ENCODE measurements at places on chromosomes 2 and 18.

DNA sequence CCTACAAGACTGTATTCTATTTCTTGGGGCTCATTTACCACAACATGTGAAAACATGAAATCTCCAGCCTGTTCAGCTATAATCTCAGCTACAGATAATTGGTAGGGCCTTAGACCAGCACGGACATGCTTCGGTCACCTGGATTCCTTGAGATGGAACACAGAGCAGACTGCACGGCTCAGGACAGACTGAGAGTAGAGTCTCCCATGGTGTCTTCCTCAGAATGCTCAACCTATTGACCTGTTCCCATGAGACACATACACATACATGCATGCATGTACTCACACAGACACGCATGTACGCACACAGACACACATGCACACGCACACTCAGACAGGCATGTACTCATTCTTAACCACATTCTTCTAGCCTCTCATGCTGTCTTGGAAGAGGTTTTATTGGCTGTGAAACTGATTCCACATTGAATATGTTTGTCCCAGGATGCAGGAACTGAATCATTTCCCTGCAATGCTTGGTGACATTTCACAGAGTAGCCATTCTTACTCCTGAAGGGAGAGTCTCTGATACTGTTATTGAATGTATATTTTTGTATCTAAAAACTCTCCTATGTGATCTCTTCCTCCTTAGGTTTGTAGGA lies 23.5 kb upstream of the BZW1 start:
- DNase-seq = no peak

DNA sequence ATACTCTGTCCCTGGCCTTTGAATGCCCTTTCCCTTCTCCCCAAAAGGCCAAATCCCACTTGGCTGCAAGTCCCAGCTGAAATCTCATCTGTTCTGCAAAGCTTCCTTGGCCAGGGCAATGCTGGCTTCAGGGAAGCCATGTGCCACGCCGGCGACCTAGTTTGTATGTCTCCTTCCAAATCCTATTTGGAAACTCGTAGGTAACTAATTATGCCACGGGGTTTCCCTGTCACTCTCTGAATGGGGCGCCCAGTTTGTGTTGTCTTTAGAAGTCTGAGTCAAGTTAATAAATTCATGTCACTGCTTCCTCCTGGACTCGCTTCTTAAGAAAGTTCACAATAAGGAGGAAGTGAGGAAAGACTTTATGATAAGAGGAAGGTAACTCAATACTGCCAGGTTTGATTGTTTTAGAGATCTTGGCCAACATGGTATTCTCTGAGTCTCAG lies 19.1 kb downstream of the FHL2 start:
- no peak for DNase-seq

GRCh38 chr18:7812431-7813063 lies 245.4 kb downstream of the PTPRM start:
- no peak for DNase-seq

- DNase-seq = no peak
Measured at GRCh38 chr2:140454717-140455116, 1674.5 kb upstream of the NXPH2 start.

GRCh38 chr2:76270096-76270710 lies 559.5 kb upstream of the GCFC2 start:
- DNase-seq = no peak

GRCh38 chr2:178101321-178102079 lies 10.7 kb upstream of the RBM45 start:
- DNase-seq = no peak

GRCh38 chr2:71704131-71704561 lies 250.8 kb downstream of the DYSF start:
- DNase-seq = no peak

DNA sequence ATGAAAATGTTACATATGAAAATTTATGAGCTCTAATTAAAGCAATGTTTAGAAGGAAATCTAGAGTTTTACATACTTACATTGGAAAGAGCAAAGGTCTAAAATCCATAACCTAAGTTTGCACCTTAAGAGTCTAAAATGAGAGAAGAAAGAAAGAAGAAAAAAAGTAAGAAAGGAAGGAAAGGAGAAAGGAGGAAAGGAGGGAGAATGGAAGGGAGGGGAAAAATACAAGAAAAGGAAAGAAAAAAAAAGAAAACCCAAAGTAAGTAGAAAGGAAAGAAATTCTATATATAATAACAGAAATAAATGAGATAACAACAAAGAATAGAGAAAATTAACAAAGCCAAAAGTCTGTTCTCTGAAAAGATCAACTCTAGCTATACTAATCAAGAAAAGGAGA lies 122.6 kb downstream of the BCL2L11 start:
- DNase-seq = no peak

GRCh38 chr18:9850309-9850708 lies 35.5 kb upstream of the TXNDC2 start:
- no peak for DNase-seq

GRCh38 chr2:20167356-20167755 lies 57.6 kb downstream of the SDC1 start:
- DNase-seq = no peak

DNA sequence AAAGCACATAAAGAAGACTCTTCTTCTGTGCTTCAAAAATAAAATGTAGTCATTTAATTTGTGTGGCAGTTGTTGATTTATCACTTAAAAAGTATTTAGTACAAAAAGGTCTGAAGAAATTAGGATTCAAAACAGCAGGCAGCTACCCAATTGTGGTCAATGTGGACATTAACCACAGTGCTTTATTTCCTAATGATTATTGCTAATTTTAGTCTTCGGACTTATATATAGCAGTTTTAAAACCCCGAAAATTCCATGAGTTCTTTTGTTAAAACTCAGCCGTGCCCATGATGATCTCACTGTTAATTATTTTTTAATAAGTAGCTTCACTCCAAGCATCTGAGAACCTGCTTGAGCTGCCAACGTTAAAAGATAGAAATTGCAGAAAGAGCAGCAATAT lies 594.3 kb downstream of the STK39 start:
- no peak for DNase-seq

- no peak for DNase-seq
Measured at GRCh38 chr2:46690825-46691224, 211.5 kb downstream of the TMEM247 start.

DNA sequence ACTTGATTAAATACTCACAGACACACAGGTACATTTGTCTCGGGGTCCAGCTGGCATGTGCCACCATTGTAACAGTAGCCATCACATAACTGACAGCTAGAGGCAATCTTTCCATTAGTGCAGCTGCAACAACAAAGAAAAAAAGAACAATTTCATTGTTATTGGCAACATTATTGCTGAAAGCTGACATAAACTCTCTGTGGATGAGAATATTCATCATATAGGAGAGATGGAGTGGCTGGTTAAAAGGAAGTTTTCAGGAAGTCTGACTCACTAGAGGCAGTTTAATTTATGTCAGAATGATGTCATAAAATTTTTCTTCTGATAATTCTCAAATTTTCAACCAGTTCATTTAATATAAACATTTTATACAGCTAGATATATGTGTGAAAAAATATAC lies 1490.0 kb upstream of the NXPH2 start:
- peak; percentile 35 for DNase-seq

DNA sequence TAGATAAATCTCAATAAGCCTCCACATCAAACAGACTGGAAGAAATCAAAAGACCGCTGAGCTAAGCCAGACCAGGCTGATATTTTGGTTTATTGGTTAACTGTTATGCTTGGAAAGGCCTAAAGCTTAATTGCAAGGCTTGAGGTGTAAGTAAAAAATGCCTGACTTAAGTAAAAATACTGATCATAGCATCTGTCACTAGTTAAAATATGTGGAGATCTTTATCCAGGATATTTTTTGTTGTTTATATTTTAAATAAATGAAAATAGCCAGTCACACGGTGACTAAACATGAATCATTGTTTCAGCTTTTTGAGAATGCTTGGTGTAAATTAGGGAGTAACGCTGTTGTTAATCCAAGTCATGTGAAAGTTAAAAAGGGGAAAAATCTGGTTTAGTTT lies 127.9 kb downstream of the THADA start:
- no peak for DNase-seq

DNA sequence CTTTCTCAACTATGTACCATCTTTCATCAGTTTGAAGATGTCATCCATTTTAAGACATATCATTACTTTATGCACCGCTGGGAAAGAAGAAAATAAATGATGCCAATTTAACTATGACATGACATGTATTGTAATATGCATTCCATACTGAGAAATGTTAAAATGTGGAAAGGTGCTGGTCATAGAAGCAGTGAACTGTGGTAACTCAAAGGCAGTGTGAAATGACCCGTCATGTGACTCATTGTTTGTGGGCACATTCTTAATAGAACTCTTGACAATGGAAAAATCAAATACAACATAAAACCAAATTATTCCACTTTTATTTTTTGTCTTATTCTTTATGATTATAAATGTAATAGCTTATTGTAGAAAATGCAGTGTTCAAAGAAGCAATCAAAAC lies 455.0 kb upstream of the ST6GAL2 start:
- no peak for DNase-seq

GRCh38 chr2:100895934-100896685 lies 76.2 kb downstream of the NPAS2 start:
- peak; percentile 21 for DNase-seq

DNA sequence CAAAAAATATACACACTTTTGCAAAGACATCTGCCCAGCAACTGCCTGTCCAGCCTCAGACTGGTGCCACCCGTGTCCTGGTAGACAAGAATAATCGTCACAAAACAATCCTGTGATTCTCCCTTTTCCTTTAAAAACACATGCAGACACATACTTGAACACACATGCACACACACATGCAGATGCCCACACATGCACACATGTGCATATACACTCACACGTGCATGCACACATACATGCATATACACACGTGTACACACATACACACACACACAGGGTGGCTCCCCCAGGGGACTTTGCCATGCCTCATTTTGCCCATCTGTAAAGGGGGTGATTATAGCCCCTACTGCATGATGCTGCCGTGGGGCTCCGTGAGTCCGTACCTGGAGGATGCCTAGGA lies 24.9 kb upstream of the ALPP start:
- DNase-seq = no peak

- DNase-seq = no peak
Measured at GRCh38 chr2:237315170-237315828, 98.7 kb downstream of the COL6A3 start.

DNA sequence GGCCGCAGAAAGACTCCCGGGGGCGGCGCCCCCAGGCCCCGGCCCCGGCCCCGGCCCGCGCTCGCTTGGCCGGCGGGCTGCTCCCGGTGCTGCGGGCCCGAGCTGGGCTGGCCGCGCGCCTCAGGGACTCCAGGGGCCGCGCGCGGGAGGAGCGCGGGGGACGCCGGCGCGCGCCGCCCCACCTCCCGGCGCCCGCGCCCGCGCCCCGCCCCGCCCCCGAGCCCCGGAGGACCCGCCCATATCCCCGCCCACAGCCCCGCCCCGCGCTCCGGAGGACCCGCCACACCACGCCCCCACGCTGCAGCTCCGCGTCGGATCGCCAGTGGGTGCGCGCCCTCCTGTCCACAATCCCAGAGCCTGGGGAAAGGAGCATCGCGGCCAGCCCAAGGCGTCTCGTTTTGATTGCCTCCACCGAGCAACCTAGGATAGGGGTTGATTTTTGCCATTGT lies at the start of gene PARD6G:
Gene PARD6G, minus strand, starts transcription at position 122 of the 449 bp plus-strand sequence. CDS start 166 bp downstream, outside the sequence.
- peak; percentile 89 for DNase-seq

GRCh38 chr2:230227216-230227615 lies 1.7 kb downstream of the SP140 start:
- DNase-seq = no peak

GRCh38 chr2:210768329-210768910 lies 212.0 kb downstream of the CPS1 start:
- peak; percentile 26 for DNase-seq

DNA sequence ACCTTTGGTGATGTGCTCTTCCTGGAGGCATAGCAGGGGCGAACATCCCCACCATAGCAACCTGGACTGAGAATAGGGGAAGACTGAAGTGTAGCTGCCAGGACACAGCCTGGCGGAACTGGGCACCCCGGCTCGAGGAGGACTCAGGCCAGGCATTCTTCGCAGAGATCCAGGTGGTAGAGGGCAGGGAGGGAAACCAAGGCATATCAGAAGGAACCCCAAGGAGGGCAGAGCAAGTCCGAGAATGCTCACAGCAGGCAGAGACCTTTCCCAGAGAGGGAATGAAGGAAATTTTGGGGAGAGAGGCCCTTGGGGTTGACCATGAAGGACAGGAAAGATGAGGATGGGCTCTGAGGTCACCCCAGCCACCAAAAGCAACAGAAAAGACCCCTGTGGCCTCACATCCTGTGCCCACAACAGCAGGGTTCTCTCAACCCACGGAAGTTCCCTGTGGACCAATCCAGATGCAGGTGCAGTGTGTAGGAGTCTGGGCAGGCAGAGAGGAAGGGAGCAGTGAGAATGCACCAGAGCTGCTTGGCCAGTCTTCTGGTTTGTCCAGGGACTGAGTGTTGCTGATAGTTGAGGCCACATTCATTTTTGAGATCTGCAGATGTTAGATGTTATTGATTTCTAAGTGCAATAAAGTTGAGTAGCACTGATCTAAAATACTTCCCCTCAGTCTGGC lies 136.9 kb downstream of the PXDN start:
- DNase-seq = no peak

DNA sequence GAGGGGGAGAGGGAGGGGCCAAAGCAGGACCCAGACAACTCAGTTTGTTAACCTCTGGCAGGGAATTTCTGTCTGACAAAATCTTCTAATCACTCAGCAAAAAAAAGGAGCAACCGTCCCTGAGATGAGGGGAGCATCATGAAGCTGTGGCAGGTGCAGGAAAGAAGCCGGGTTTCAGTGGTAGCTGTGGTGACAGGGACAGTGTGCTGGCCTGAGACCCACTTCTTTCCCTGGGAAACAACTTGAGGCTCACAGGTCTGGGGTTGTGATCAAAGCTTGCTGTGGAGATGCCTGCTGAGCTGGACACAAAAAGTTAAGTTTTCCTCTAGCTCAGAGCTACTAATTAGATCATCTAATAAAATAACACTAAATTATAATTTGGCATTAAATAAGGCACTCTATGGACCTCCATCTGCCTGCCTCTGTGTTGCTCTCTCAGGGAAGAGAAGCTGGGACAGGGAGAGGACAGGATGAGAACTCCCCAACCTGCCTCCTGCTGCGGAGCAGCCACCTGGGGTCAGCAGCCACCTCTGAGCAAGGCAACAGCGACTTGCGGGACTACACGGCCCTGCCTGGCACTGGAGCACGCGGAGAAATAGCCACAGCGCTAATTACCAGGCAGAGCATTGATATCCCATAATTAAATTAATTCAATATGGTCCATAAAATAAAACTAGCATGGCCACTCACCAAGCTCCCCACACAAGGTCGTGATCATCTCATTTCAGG lies 104.6 kb upstream of the TEX51 start:
- DNase-seq = no peak

DNA sequence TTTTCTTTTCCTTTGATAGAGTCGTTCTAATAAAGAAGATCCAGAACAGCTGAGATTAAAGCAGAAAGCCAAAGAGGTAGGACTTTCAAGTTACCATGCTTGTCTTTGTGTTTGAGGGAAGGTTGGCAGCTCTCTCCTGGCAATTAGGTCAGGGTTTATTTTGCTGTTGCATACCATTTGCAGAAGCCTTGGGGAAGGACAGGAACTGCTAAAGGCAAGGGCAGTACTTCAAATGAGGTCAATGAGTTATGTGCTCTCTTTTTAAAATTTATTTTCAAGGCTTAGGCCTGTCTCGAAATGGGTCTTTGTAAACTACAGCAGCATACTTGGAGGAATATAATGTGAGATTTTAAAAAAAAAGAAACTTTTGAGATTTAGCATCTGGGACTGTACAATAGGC lies 108.9 kb downstream of the TAF4B start:
- DNase-seq = no peak

Measured in NCI-H146 (cell line).